HCT116 (cell line): ENCODE measurements at places on chromosomes 1 and 21.

GRCh38 chr1:36133484-36133883 lies 8.5 kb upstream of the COL8A2 start:
- no peak for DNase-seq

- DNase-seq = no peak
These were observed 28.6 kb upstream of the NEK2 start for GRCh38 chr1:211703812-211704537.

- DNase-seq = no peak
These were observed 69.9 kb upstream of the ADGRL2 start for GRCh38 chr1:81730881-81731280.

DNA sequence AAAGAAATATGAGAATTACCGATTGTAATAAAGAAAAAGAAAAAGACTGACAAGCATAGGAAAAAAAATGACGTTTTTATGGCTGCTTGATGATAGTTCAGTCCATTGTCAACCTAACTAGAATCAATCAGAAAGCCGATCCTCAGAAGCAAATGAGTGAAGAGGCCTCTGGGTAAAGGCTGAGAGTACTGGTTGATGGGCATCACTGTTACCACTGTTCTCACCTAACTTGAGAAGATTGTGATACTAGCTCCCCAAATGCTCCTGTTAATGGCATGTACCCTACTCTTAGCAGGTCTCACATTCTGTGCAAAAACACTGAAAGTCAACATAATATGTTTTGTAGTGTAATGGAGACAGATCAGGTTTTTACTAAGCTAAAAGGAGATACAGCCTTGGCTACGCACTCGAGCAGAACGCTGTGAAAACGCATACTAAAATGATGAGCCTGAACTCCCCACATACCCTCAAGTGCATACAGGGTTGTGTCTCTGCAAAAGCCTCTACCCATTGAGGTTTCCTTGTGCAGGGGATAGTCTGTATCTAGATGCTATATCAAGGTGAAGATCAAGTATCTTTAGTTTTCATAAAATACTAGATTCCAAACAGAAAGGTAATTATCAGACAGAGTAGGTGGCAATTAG lies 554.6 kb downstream of the SMYD3 start:
- no peak for DNase-seq

DNA sequence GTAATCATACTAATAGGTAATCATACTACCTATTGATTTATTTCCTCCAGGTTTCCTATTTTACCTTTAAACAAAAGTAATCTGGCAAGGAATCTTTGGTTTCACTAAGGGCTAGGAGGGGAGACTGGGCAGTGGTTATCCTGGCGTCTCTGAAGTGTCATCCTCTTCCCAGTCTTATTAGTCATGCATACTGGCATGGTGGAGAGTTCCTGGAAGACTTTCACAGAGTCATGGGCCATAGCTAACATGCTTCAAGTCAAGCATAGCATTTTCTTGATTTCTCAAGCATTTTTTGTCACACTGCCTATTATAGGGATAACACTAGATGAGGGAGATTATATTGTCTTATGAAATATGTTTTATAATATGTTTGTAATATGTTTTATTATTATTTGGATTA lies 64.0 kb upstream of the ASB17 start:
- DNase-seq = no peak

- no peak for DNase-seq
These were observed 70.8 kb downstream of the RWDD3 start for GRCh38 chr1:95304803-95305202.

DNA sequence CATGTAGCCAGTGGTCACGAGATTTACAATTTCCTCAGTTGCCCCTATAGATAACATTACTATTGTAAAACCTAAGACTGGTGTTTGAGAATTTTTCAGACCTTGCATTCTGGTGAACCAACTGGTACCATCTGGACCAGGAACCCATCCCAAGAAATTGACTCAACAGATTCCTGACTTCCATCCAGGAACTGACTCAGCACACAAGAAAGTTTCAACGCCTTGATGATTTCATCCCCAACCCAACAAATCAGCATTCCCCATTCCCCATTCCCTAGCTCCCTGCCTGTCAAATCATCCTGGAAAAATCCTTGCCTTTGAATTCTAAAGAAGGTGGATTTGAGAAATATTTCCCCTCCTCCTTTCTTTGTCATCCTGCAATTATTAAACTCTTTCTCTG lies 529.8 kb upstream of the PRMT6 start:
- DNase-seq = no peak

GRCh38 chr21:33238146-33238545 lies 8.4 kb downstream of the IFNAR2 start:
- no peak for DNase-seq

- no peak for DNase-seq
These were observed 10.7 kb downstream of the PSRC1 start for GRCh38 chr1:109272021-109272799.
